NT2/D1 (cell line): ENCODE measurements at places on chromosomes 3 and 15.

GRCh38 chr3:40765884-40766283 is 241.1 kb downstream of the ZNF621 start:
- DNase-seq = no peak

- no peak for DNase-seq
These were observed 165.8 kb upstream of the SLC2A2 start for GRCh38 chr3:171192176-171192854.

DNA sequence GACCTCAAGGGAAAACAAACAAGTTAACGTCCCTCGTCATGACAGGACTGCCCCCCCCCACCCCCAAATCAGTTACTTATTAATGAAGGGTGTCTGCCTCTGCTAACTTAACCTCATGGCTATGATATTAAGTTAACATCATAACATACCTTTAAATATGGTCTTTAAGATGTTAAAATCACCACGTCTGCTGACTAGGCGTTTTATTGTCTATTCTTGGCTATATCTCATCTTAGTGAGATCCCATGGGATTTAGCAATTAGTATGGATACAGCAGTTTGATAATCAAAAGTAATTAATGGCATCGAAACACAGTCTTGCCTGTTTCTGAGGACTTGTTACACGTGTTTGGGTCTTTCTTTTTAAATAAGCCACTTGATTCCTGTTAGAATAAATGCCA is 186.9 kb downstream of the FOXB1 start:
- no peak for DNase-seq

GRCh38 chr3:149596134-149596770 is 61.6 kb downstream of the WWTR1 start:
- DNase-seq = no peak

DNA sequence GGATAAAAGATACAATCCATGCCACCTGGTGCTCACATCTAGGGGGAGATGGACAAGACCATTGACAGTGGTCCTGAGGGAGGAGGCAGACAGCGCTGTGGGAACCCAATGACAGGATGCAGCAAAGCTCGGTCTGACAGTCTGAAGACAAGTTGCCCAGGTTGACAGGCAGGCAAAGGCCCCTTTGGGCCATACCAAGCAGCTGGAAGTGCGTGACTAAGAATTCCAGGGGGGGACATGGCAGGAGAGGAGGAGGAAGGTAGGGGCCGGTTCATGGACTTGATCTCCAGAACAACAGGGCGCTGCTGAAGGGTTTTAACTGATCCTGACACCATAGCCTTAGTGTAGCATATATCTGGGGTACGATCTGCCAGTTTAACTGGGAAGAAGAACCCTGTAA is 83.4 kb downstream of the RPLP1 start:
- no peak for DNase-seq

- no peak for DNase-seq
These were observed 219.7 kb downstream of the WNT5A start for GRCh38 chr3:55267206-55267930.

DNA sequence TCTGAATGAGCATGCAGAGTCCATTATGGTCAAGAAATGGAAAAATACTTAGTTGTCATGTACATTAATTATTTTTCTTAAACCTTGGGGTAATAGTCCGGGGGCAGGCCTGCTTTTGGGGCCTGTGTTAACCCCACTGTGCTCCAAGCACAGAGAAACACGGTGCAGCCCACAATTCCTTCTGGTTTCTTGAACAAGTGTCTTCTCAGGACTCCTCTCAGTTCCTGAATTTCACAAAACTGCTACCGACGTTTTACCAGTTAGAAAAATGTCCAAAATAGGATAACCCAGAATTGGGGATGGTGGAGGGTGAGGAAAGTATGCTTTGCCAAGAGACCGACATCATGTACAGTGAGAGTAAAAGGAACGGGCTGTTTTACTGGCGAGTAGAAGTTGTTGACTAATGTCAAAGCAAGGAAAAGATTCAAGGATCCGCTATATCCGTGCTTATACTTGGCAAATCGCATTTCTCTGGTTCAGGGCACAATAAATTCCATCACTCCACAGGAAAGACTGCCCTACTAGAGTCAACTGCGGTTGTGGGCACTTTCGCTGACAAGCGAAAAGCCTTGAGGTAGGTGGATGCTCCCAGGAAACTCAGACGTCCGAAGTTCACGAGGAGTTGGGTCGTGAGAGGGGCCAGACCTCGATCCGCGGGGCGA is 495 bp upstream of the NXPE3 start:
- DNase-seq = no peak

DNA sequence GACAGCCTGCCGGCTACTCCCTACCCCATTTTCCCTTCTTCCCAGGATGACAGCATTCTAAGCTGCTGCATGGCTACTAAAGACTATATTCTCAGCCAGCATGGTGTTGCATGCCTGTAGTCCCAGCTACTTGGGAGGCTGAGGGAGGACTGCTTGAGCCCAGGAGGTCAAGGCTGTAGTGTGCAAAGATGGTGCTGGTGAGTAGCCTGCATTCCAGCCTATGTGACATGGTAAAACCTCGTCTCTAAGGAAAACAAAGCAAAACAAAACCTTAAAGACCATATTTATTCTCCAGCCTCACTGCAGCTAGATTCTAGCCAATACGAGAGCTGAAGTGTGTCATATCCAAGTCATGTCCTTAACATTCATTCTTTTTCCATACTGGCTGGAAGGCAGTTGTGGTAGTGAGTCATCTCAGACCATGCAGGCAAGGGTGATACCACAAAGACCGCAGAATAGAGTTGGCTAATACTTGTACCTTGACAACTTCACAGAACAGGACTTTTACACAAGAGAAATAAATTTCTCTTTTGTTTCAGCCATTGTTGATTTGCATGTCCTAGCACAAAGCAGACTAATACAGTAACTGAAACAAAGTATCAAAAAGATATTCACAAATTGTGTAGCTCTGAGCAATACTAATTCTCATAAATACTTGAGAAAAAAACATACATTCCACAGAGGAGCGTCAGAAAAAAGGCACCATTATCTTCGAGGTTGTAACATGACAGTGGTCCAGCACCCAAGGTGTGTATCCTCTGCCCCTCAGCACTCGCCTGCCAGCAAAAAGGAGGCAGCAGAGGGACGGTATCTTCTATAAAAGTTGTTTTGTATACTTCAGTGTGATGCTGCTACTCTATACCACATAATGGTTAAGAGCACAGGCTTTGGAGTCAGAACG is 14.8 kb downstream of the PBRM1 start:
- DNase-seq = no peak

DNA sequence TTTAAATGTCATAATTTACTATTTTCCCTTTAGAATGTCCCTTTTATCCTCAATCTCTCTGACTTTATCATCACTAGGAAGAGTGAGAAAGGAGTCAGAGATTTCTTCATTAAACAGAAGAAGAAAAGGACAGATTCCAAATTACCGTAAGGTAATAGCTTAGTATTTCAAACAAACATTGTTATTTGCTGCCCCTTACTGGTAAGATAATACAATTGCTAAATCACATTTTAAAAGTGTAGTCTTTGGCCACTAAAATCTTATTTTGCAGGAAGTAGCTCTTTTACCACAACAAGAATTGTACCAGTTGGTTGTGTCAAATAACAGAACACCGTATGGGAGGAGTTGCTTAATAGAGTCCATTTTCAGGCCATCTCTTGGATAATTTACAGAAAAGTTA is 53.7 kb downstream of the CGGBP1 start:
- DNase-seq = no peak
